ENCODE measurements at places on chromosomes 3 and 15. TPM values are rescaled to one million over a fixed set of nuclear protein-coding genes. Genes with fewer than 3 reads are reported as not detected.

Gene SPTBN5
- 0.90 TPM for total RNA-seq

Gene CIDEC
- not detected for total RNA-seq

Gene AGBL1
- not detected for total RNA-seq

Gene ST8SIA2
- total RNA-seq = 3.2 TPM

DNA sequence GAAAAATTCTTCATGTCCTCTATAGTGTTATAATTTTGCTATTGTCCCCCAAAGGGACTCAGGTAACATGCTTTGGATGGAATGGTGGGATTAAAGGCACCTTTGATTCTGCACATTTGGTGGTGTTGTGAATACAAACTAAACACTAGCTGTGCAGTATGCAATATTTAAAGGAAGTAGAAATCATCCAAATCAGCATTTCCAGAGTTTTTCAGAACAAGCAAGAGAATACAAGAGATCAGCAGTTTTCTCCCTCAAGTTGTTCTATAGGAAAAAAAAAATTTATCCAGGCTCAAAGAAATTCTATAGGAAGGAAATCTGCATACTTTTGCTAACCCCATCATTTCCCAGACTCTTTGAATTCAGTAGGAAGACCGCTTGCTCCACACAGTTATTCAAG is 10.2 kb upstream of the ADIPOQ start:
- DNase-seq = no peak

GRCh38 chr15:41502795-41503668 is 9.4 kb downstream of the ITPKA start:
- peak; percentile 75 for DNase-seq

GRCh38 chr3:25697553-25697952 is 32.8 kb upstream of the TOP2B start:
- no peak for DNase-seq

DNA sequence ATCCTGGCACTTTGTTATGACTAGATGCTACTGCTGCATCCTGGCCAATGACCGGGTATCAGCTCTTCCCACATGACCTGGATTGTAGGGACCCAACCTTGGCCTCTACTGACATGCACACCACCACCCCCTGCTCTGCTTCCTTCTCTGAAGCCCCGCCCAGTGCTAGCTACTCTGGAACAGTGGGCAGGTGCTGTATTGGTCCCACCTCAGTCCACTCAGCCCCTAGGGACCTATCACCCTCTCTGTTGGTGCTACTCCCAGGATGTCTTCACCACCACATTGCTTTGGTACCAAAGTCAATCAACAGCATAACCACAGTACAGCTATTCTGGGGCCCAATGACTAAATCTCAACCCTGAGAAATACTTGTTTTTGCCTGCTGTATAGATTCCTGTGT is 170.2 kb upstream of the PRICKLE2 start:
- no peak for DNase-seq

GRCh38 chr3:121943431-121943830 is 49.2 kb downstream of the SLC15A2 start:
- DNase-seq = no peak

- no peak for DNase-seq
Observed at GRCh38 chr3:178263236-178263916, 272.9 kb upstream of the KCNMB2 start.

DNA sequence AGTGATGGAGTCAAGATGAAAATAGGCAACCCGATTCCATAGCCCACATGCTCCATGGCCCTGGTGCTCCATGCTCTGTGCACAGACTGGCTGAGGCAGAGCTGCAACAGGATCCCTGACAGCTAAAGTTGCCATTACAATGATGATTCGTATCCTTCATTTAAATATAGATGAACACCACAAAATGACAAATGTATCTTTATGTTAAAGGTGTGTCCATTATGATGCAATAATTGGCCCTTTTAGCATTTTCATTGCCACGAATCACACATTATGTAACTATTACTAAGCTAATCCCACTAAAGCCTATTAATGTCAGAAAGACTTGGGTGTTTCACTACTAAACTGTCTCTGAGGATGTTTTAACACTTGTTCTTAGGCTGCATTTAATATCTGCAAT is 270.2 kb upstream of the THBS1 start:
- DNase-seq = no peak

DNA sequence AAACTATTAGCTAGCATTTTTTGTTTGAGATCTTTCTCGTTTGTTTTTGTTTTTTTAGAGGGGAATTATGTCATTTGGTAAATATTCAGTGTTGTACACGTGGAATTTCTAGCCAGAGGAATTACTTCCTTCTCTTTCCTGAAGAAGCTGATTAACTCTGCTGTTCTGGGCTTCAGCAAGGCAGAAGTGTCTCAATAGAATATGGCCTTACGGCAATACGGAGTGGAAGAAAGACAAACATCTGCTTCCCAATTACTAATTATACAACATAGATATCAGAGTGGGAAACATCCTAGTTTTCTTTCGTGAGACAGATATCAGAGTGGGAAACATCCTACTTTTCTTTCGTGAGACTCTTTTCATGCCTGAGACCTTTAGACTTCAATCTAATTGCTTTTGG is 11.9 kb downstream of the P3H2 start:
- DNase-seq = no peak

DNA sequence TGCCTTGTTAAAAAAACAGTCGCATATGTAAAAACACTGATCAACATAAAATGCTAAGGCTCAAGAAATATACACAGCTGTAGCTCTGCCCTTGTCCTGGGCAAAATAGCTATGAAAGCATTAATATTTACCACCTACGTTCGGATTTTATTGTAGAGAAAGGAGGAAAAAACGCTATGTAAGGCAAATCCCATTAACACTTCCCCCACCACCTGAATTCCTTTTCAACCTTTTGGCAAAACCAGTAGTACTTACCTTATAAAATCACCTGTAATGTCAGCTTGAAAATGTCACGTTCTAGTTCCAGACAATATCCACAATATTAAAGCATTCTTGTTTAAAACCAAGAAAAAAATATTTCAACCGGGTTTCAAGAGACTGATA is 3.6 kb downstream of the TRA2B start:
- no peak for DNase-seq

- peak; percentile 32 for DNase-seq
Observed at GRCh38 chr3:24476871-24477656, 17.6 kb downstream of the THRB start.
